ENCODE measurements at places on chromosomes 11 and 22.

DNA sequence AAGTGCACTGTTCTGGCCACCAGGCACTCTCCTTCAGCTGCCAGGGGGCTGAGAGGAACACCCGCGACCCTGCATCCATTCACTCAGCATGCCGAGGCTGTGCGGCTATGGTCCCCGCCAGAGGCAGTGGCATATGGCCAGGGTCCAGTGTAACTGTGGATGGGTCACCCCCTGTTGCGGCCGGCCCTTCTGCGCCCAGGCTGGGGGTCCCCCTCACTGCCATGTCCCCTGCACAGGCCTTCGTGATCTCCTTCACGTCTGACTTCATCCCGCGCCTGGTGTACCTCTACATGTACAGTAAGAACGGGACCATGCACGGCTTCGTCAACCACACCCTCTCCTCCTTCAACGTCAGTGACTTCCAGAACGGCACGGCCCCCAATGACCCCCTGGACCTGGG lies 20.8 kb upstream of the FADD start:
- DNase-seq = no peak

DNA sequence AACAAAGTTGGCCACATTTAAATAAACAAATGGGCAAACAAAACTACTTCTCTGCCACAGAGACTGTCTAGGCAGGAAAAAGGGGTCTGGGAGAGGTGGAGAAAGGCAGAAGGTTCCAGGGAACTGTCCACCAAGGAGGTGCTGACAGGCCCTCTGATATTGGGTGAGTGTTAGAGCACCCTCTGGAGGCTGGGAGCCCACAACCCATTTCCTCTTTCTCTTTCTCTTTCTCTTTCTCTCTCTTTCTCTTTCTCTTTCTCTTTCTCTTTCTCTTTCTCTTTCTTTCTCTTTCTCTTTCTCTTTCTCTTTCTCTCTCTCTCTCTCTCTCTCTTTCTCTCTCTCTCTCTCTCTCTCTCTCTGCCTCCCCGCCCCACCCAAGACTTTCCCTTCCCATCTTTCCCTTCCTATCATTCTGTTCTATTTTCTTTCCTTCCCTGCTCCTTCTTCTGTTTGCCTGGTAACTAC lies 912.8 kb downstream of the DLG2 start:
- DNase-seq = peak; percentile 89

DNA sequence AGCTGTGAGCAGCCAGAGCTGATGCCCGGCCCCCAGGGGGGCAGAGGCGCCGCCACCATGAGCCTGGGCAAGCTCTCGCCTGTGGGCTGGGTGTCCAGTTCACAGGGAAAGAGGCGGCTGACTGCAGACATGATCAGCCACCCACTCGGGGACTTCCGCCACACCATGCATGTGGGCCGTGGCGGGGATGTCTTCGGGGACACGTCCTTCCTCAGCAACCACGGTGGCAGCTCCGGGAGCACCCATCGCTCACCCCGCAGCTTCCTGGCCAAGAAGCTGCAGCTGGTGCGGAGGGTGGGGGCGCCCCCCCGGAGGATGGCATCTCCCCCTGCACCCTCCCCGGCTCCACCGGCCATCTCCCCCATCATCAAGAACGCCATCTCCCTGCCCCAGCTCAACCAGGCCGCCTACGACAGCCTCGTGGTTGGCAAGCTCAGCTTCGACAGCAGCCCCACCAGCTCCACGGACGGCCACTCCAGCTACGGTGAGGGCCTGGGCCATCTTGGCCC lies 6.1 kb downstream of the CDC42EP1 start:
- no peak for DNase-seq

DNA sequence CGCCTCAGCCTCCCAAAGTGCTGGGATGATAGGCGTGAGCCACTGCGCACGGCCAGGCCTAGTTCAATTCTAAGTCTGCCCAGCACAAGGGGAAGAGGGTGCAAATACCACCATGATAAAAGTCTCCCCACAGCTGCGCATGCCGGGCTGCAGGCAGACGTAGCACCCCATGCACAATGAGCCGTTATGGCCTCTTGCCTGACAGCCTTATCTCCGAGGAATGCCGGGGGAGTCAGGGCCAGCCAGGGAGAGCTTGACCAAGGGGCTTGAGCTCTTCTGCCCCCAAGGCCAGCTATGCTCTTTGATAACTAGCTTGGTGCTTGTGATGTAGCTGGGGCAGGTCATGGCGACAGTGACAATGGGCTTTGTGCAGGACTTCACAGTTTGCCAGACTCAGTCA lies 13.7 kb upstream of the SCUBE1 start:
- no peak for DNase-seq

- DNase-seq = no peak
Observed at GRCh38 chr22:33405194-33405593, 347.0 kb upstream of the SYN3 start.

- DNase-seq = no peak
Observed at GRCh38 chr22:38286915-38287669, 14.3 kb upstream of the TMEM184B start.

DNA sequence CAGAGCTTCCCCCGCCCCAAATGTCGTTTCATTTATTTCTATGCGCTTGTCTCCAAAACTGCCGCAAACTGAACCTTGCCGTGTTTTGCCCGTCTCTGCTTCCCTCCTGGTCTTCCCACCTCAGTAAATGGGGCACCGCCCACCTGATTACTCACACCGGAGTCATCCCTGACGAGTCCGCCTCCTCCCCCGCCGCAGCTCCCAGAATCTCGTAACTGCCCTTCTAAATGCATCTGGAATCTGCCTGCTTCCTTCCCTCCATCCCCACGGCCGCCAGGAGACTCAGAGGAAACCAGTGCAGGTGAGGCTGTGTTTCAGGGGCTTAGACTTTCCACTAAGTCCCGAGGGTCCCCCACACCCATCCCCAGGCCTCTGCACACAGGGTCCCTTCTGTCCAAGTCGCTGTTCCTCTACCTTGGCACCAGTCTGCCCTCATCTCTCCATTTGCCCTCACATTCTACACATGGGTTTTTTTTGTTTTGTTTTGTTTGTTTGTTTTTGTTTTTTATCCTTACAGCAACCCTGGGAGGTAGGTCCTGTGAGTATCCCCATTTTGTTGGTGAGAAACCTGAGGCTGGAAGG lies 62.6 kb upstream of the PHF21B start:
- peak; percentile 66 for DNase-seq

GRCh38 chr22:26267856-26268255 lies 98.6 kb downstream of the SEZ6L start:
- no peak for DNase-seq

DNA sequence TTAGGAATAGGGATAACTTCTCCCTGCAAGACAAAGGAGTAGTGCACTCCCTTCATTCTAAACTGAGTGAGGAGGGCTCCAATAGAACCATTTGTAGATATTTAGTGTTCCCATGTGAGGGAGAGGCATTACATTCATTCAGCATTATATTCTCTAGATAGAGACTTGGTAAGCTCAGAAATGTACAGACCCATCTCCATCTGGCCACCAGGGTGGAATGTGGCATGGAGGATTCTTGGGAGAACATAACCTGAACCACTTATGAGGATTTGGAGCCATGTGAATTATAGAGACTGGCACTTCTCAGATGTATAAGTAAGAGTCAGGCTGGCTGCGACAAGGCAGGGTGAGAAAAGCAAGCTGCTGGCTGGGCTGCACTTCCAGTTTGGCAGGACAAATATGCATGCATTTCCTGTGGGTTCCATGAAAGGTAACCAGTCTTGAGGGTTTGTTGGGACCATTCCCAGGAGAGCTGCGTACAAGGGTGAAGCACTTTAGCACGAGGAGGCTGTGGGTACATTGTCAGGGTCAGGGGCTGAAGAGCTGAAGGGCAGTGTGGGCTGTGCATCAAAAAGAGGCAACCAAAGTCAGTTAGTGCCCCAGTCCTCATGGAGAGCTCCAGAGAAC lies 9.2 kb downstream of the RRP8 start:
- no peak for DNase-seq

DNA sequence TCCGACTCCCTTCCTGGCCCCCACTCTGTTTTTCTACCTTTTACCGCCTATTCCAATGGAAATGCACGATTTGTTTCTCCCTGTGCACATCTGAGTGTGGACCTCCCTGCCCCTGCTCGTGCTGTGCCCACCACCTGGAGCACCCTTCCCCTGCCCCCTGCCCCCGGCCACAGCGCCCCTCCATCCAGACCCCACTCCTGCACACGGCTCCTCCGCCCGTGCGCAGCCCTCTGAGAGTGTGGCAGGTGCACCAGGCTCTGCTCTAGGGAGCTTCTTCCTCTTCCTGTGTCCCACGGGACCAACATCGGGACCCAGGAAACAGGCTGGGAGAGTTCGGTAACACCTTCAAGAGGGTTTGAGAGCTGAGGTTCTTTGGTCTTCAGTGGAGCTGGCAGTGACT lies 62.9 kb downstream of the LRP5 start:
- peak; percentile 88 for DNase-seq

DNA sequence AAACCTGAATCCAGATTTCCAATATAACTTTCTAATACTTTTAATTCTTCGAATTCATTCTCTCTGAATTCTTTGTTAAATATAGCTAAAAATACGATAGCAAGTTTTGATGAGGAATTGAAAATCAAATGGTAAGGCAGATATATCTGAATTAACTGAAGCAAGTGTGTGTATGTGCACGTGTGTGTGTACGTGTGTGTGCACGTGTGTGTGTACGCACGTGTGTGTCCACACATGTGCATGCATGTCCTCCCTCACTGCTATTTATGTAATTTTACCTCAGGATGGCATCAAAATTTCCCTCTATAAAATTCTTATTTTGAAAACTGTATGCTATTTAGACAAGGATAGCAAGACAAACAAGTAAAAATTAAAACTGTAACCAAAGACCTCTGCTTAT lies 961.3 kb upstream of the CNTN5 start:
- no peak for DNase-seq

- no peak for DNase-seq
Observed at GRCh38 chr22:23060612-23061400, 9.5 kb upstream of the GNAZ start.

GRCh38 chr11:125200441-125200840 lies 35.9 kb downstream of the PKNOX2 start:
- no peak for DNase-seq

DNA sequence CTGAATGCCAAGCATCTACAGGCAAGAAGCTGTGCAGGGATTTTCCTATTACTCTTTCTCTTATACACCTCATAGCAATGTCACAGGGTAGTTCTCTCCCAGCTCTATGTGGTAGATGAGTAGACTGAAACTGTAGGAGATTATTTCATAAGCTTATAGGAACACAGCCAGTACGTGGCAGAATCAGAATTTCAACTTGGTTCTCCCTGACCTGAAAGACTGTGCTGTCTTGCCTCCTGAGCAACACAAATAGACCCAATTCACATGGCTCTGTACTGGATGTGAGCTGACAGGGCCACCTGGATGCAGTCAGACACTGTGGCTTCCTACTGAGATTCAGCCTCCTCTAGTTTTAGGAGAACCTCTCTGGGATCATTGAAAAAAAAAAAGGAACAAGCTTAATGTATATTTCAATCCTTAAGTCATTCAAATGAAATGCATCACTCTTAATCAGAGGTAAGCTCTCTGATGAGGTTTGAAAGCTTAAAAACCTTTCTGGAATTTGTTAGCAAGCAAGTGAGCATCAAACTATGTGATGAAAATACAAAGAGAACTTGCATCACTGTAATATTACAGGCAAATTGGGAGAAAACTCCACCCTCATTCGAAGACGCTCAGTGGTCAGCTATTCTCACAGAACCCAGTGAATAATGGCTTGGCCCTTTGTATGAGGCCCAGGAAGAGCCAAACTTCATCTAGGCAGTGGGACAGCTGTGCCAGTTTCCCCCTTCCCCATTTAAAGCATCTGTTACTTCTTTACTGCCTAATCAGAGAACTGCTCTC lies 1039.3 kb downstream of the NTM start:
- DNase-seq = no peak

DNA sequence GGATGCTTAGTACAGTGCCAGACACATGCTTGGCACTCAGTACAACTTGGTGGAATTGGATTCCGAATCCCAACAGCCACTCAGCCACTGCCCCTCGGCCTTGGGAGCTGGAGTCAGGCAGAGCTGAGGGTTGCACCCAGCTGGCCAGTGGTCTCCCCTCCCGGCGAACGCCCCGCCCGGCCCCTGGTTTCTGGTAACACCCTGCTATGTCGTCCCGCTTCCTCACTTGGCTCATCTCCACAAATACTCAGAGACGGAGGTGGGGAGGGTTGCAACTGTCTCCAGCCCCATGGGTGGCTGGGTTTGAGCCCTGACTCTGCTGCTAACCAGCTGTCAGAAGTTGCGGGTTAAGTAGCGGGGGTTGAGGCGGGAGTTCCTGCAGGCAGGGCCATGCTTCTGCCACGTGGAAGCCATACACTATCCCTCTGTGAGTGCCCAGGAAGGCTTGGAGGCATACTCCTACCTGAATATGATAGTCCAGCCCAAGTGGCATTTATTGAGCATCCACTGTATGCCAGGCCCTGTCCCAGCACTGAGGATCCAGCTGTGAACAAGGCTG lies 67.1 kb downstream of the GRIK4 start:
- no peak for DNase-seq

- no peak for DNase-seq
Observed at GRCh38 chr11:41459465-41460401, at the start of gene LRRC4C. Gene LRRC4C, minus strand, starts transcription at chr11:41459652.

DNA sequence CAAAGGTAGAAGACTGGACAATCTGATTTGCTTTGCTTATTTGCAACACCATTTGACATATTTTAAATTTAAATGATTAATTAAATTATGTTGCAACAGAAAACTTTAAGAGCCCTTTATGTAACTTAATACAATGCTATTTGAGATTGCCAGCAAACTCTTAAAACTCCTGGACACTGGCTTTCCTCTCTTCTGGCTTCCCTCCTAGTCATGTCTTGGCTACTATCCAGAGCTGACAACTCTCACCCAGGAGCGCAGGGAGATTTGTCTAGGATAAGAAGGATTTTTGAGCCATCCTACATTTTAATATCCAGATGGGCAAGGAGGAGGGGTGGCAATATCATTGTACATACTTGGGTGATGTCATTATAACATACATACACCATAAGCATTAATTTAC lies 134.3 kb downstream of the ELP4 start:
- DNase-seq = no peak

DNA sequence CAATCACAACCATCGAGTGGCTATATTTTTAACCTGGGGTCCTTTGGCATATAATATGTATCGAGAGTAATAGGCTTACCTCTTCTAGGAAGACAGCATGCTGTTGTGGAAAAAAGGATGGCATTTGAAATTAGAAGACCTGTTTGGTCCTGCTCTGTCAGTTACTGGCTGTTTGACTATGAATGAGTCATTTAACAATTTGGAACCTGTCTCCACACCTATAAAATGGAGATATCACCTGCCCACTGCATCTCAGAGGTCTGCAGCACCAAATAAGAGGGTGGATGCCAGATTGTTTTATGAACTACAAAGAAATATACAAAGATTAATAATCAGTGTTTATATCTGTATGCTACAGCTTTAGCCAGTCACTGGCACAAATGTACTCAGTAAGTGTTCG lies 60.8 kb downstream of the SLC25A17 start:
- DNase-seq = peak; percentile 20

- DNase-seq = peak; percentile 87
Observed at GRCh38 chr22:37870273-37870672, 21.1 kb downstream of the EIF3L start.

GRCh38 chr11:72816404-72816990 lies 2.3 kb downstream of the ATG16L2 start:
- no peak for DNase-seq

- peak; percentile 11 for DNase-seq
Observed at GRCh38 chr22:30078320-30079311, 1.6 kb upstream of the HORMAD2 start.

- no peak for DNase-seq
Observed at GRCh38 chr11:109033627-109034338, 368.9 kb downstream of the DDX10 start.

Measured in DMS53 (cell line).